ENCODE measurements at places on chromosomes 16 and 17. TPM values are rescaled to one million over a fixed set of nuclear protein-coding genes. Genes with fewer than 3 reads are reported as not detected.

DNA sequence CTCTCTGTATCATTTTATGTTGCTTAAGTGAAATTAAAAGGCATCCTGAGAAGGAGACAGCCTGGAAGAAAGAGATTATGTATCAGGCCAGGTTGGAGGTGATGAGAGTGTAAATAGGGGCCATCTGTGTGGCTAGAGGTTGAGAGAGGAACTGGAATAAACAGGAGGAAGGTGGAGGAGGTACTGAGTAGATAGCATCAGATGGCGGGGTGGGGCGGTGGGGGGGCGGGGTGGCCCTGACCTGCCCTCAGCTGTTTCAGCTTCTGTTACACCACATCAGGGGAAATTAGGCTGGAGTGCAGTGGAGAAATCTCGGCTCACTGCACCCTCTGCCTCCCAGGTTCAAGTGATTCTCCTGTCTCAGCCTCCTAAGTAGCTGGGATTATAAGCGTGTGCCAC lies 6.9 kb upstream of the KCNG4 start:
- H3K4me3 ChIP-seq = no peak overlapping the region
- H3K36me3 ChIP-seq = no peaks in the 10 kb centered on the region
- no peak overlapping the region for H3K27ac ChIP-seq
- H3K4me1 ChIP-seq = no peaks in the 10 kb centered on the region

DNA sequence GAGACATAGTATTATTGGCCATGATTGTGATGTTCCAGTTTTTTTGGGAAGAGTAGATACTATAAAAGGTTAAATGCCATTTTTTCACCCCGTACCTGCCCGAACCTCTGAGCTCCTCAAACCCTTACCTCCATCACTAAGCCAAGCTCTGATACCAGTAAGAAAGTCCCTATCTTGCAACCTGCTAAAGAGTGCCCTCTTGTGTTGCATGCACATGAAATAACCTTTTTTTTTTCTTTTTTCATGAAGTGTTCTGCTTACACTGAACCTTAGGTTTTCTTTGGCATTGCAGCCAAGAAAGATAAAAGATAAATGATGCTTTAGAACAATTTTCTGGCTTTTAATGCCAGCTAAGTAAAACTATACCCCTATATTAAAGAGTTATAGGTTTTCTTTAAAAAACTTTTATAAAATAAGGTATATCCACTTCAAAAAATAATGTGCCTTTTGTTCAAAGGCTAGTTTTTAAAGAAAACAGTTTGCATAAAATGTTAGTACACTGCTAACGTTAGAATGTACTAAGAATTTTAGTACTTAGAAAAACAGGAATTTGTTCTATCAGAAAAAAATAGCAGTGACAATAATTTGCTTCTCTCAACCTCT lies 295.3 kb upstream of the PMFBP1 start:
- no peak overlapping the region for H3K27ac ChIP-seq
- H3K4me1 ChIP-seq = no peaks in the 10 kb centered on the region
- no peak overlapping the region for H3K4me3 ChIP-seq
- H3K36me3 ChIP-seq = no peaks in the 10 kb centered on the region

GRCh38 chr16:75235721-75236193 lies 15.7 kb downstream of the BCAR1 start:
- no peak overlapping the region for H3K27ac ChIP-seq
- H3K27me3 ChIP-seq = no peaks in the 10 kb centered on the region
- no peak overlapping the region for H3K4me3 ChIP-seq
- peaks cover 41% of the 10 kb centered on the region for H3K4me1 ChIP-seq
- DNase-seq = peak; percentile 63
- peaks cover 41% of the 10 kb centered on the region for H3K36me3 ChIP-seq

Gene PABPN1L
- not detected for total RNA-seq

DNA sequence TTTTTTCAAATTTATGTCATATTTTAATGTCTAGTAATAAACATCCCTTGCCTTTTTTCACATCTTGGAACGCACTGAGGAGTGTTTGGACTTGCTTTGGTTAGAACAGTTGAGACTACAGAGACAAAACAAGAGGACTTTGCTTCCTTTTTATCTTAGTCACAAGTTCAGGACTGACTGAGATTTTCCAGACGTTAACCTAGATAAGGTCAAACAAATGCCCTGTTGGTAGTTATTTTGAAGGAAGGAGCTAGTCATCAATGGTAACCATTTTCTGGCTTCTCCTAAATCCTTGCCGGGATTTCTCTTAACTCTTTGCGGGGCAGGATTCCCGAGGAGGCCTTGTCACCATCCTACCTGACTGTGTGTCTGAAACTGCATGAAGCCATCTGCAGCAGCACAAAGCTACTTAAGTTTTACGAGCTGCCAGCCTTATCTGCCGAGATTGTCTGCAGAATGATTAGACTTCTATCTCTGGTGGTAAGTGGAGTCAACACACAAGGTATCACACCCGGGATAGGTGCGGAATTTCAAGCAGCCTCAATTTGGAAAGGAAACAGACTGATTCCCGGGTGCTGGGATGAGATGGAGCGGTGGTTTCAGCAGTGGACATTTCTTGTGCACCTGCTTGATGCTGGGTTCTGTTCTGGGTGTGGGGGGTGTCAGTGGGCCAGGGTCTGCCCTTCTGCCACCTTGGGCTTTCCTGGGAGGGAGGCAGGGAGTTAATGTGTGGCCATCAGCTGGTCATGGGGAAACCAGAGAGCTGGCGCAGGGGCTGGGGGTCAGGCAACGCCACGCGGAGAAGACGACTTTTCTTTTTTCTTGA lies 48.3 kb downstream of the RNF213 start:
- H3K4me1 ChIP-seq = no peaks in the 10 kb centered on the region
- no peaks in the 10 kb centered on the region for H3K27me3 ChIP-seq
- H3K4me3 ChIP-seq = no peak overlapping the region
